ENCODE measurements at places on chromosomes 6 and 20. TPM values are rescaled to one million over a fixed set of nuclear protein-coding genes. Genes with fewer than 3 reads are reported as not detected.
A peak's percentile ranks its signal among the peaks of the same experiment; 100 is the strongest.

The DAAM2 gene
- total RNA-seq: not detected

The PSORS1C1 gene
- not detected for total RNA-seq

The AHI1 gene
- total RNA-seq: 21.1 TPM

The NHSL1 gene
- 0.06 TPM for total RNA-seq

GRCh38 chr6:16196260-16196983 is 42.0 kb upstream of the GMPR start:
- DNase-seq: no peak

DNA sequence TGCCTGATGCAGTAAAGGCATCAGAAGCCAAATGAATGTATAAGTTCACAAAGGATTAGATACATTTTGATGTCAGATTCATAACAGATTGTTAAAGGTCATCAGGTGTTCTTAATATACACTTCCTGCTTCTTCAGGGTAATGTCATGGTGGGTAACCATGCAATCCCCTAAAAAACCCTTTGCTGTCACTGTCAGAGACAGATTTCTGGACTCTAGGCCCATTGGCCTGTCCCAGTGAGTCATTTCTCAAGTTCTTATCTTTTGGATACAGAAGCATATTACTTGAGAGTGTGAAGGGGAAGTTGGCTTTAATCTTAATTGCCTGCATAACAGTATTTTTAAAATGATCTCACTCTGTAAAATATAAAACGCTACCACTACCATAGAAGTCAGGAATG is 895.6 kb upstream of the MAP3K7 start:
- DNase-seq: no peak

- DNase-seq: no peak
Observed at GRCh38 chr6:150229436-150230163, 86.8 kb downstream of the PPP1R14C start.

DNA sequence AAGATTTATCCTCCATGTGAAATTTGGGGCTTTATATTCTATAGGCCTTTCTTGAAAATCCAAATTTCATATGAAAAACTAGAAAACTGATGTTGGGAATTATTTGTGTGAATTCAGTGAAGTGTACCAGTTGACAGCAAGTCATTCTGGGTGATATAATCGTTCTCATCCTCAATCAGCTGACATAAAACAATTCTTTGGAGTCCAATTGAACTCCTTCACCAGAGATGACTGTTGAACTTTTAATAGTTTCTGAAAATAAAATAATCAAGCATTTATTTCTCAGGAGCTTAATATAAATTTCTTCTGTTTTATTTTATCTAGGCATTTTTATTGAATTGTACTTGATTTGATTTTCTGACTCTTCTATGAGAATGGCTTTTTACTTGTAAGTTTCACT is 92.6 kb downstream of the ADGRB3 start:
- no peak for DNase-seq

GRCh38 chr20:52494244-52494643 is 302.7 kb upstream of the ZFP64 start:
- peak; percentile 33 for DNase-seq

GRCh38 chr6:2615251-2615650 is 135.5 kb downstream of the MYLK4 start:
- DNase-seq: no peak

DNA sequence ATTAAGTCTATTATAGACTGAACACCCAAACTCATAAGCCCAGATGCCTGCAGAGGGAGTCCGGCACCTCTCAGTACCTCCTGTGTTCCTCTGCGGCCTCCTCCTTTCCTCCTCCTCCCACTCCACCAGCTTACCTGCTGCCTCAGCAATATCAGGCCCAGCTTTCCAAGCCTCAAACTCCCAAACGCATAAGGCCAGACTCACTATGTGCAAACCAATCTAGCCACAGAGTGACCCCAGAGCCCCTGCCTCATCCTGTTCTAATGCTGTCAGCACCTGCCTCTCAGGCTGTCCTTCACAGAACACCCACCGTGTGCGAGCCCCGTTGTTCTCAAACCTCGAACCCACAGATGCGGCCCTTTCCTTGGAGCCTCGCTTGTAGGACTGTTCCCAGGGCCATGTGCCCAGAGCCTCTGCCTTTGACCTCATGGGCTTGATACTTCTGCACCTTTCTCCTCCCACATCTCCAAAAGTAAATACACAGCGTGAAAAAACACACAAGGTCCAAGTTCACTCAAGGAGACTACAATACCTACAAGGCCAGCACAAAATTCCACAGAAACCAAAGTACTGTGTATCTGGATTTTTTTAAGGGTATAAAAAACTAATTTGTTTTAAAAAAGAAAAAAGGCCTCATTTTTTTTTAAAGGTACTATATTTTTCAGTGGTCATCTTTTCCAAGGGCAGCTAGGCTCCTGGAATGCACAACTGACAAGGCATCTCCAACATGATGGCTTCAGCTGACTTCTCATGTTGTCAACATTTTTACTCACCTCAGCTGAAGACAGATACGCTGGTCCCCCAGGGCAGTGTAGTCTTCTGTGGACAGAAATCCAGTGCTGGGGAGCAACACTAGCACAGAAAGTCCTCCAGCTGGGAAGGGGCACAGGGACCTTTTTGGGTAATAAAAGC is 52.3 kb downstream of the ABHD12 start:
- DNase-seq: no peak

All from CD4-positive, alpha-beta T cell (primary cell).